ENCODE measurements at places on chromosomes 6 and 20.

GRCh38 chr6:98560841-98561240 is 273.5 kb upstream of the POU3F2 start:
- no peak overlapping the region for H3K4me3 ChIP-seq
- no peak for DNase-seq
- no peak overlapping the region for H3K27ac ChIP-seq
- no peaks in the 10 kb centered on the region for H3K27me3 ChIP-seq

- no peak for DNase-seq
- H3K36me3 ChIP-seq = peaks cover 67% of the 10 kb centered on the region
- no peak overlapping the region for H3K4me3 ChIP-seq
- no peaks in the 10 kb centered on the region for H3K4me1 ChIP-seq
- H3K27ac ChIP-seq = no peak overlapping the region
Observed at GRCh38 chr20:3645309-3646066, 17.7 kb downstream of the GFRA4 start.

GRCh38 chr20:61686051-61686936 is 379.4 kb downstream of the TAF4 start:
- peaks cover 40% of the 10 kb centered on the region for H3K27me3 ChIP-seq
- no peak for DNase-seq
- no peak overlapping the region for H3K27ac ChIP-seq
- H3K36me3 ChIP-seq = no peaks in the 10 kb centered on the region

- H3K4me1 ChIP-seq = peaks cover 23% of the 10 kb centered on the region
- H3K4me3 ChIP-seq = peak overlapping the region; percentile 22
- H3K27me3 ChIP-seq = peaks cover 90% of the 10 kb centered on the region
- H3K27ac ChIP-seq = no peak overlapping the region
- no peak for DNase-seq
Observed at GRCh38 chr20:61803915-61804751, 261.5 kb downstream of the TAF4 start.

GRCh38 chr6:151022492-151022891 is 157.0 kb downstream of the MTHFD1L start:
- H3K36me3 ChIP-seq = no peaks in the 10 kb centered on the region
- peaks cover 5% of the 10 kb centered on the region for H3K4me1 ChIP-seq
- DNase-seq = no peak
- no peaks in the 10 kb centered on the region for H3K27me3 ChIP-seq
- H3K27ac ChIP-seq = no peak overlapping the region

DNA sequence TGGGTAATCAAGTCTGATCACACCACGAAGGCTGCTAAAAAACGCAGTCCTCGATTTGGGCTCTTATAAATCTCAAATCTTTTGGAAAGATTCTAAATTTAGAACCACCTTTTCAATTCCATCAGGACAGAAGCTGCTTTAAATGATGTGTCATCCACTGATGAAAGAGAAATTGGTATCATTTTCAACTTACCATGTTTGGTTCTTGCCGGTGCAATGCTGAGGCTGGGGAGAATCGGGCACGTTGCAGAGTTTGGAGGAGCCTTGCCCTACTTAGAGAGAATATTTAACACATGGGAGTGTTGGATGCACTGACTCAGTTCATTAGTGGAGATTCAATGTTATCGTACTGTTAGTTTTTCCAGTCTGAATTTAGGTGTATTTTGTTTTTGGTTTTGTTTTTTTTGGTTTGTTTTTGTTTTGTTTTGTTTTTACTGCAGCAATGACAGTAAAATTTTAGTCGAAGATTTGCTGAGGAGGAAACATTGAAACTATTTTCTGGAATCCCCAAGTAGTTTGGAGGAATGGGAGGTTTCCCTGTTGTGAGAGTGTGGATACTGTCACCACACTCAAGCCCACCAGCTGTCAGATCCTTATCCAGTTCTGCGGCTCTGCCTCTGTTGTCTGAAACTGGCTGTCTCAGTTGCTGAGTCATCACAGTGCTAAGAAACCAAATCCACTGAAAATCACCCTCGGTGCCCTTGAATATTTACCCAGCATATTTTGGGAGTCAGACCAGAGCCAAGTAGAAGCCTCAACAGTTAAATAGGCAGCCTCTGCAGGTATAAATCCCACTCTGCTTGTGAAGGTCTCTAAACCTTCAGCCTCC is 497.0 kb downstream of the BTBD3 start:
- no peak overlapping the region for H3K4me3 ChIP-seq
- peaks cover 4% of the 10 kb centered on the region for H3K4me1 ChIP-seq
- no peak for DNase-seq
- H3K36me3 ChIP-seq = no peaks in the 10 kb centered on the region

DNA sequence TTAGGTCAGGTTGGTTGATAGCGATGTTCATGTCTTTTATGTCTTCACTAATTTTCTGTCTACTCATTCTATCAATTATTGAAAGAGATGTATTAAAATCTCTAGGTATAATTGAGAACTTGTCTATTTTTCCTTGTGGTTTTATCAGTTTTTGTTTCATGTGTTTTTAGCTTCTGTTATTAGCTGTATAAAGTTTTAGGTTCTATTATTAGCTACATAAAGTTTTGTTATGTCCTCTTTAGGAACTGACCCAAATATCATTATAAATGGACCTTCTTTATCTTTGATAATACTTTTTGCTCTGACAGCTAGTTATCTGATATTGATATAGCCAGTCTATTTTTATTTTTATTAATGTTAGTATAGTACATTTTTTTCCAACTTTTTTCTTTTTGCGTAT is 92.4 kb upstream of the TMEM170B start:
- H3K27ac ChIP-seq = no peak overlapping the region
- H3K36me3 ChIP-seq = no peaks in the 10 kb centered on the region
- no peaks in the 10 kb centered on the region for H3K27me3 ChIP-seq
- H3K4me1 ChIP-seq = no peaks in the 10 kb centered on the region

- peaks cover 45% of the 10 kb centered on the region for H3K36me3 ChIP-seq
- no peak overlapping the region for H3K27ac ChIP-seq
- no peak overlapping the region for H3K4me3 ChIP-seq
- peaks cover 29% of the 10 kb centered on the region for H3K4me1 ChIP-seq
Observed at GRCh38 chr6:31558631-31559500, 11.5 kb downstream of the NFKBIL1 start.

DNA sequence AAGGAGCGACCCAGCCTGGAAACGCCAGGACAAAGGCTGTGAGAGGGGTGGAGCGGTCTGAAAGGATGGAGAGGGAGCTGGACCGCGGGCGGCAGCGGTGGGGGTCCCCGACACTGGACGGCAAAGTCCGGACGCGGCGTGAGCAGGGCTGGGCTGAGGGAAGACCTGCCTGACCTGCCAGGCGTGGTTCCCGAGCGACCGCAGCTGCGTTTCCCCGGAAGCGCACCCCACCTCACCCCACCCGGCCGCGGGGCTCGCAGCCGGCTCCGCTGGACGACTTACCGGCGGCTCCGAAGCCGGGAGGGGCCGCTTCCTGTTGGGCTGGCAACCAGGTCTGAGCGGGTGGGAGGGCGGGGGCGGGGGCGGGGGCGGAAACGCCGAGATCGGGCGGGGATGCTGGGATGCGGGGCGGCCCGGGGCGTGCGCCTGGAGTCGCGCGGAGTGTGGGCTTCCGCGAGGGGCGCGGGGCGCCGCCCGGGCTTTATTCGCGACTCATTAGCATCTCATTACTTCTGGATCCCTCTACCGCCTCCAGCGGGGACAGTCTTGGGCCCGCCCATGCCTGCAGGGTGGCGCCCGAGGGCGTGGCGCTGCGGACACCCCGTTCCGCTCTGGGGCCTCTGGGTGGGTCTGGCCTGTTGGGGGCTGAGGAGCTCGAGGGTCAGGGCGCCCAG is at the start of gene MICAL1:
TSS of gene MICAL1 (minus strand) at position 336 of the 674 bp plus-strand sequence. CDS start 1,576 bp downstream, outside the sequence.
- peak within 1 kb of the TSS; percentile 56 for H3K4me3 ChIP-seq
- DNase-seq = peak; percentile 85
- H3K4me1 ChIP-seq = peaks cover 49% of the 10 kb centered on the region
- H3K36me3 ChIP-seq = peaks cover 10% of the 10 kb centered on the region
- H3K27ac ChIP-seq = peak within 1 kb of the TSS; percentile 70
- H3K27me3 ChIP-seq = no peaks in the 10 kb centered on the region

DNA sequence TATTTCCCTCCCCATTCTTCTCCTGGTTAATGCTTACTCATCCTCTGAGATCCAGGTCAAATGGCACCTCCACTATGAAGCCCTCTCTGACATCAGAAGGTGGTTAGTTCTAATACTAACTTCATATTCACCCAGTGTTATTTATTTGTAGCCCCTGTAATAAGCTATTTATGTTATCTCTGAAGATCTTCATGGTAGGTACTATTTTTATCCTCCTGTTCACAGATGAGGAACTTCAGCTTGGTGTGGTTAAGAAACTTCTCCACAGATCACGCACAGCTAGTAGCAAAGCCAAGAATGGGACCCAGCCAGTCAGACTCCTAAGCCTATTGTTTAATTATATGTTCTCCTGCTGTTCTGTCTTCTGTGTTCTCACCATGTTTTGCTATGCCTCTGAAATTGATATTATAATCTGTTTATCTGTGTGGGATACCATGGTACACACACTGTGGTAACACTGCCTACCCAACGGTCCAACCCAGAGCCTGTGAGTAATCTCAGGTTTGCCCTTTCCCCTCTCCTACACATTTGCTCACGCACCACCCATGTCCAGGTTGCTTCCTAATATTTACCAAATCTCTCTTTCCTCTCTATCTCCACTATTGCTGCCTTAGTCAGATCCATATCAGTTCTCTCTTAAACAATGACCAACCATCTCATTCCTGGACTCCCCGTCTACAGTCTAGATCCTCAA is 98.4 kb downstream of the IPCEF1 start:
- no peaks in the 10 kb centered on the region for H3K4me1 ChIP-seq
- no peak overlapping the region for H3K27ac ChIP-seq
- no peaks in the 10 kb centered on the region for H3K27me3 ChIP-seq

DNA sequence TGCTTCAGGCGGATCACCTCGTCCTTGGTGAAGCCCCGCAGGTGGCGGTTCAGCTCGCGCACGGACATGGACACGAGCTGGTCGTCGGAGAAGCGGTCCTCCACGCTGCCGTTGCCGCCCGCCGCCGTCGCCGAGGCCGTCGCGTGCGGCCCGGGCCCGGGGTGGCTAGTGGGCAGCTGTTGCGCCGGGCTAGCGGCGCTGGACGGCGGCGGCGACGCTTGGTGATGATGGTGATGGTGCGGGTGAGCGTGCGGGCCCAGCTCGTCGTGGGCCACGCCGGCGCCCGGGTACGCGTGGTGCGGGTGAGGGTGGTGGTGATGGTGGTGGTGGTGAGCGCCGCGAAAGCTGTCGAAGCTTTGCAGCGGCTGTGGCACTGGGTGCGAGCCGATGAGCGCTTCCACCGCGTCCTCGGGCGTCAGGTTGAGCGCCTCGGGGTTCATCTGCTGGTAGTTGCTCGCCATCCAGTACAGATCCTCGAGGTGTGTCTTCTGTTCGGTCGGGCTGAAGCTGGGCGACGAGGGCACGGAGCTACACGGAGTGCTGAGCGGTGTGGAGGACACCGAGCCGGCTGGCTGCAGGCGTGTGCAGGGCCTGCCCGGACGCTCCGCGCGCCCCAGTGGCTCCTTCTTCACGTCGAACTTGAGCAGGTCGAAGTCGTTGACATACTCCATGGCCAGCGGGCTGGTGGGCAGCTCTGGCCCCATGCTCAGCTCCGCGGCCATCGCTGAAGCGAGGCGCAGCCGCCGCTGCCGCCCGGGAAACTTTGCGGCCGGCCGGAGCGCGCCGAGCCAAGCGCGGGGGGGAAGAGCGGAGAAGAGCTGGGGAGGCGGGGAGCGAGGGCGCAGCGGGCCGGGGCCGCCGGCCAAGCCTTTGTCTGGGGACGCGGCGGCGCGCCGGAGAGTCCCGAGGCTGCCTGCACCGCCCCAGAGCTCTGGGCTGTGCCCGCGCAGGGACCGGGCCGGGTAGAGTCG is 622 bp downstream of the MAFB start:
- no peaks in the 10 kb centered on the region for H3K36me3 ChIP-seq
- peaks cover 46% of the 10 kb centered on the region for H3K4me1 ChIP-seq
- no peak for DNase-seq
- peaks cover 20% of the 10 kb centered on the region for H3K27me3 ChIP-seq

- no peak overlapping the region for H3K4me3 ChIP-seq
- DNase-seq = no peak
- H3K27ac ChIP-seq = no peak overlapping the region
- H3K27me3 ChIP-seq = no peaks in the 10 kb centered on the region
Observed at GRCh38 chr6:3175715-3176402, 18.5 kb upstream of the TUBB2A start.

- H3K4me3 ChIP-seq = no peak overlapping the region
- H3K27ac ChIP-seq = no peak overlapping the region
Observed at GRCh38 chr6:109118337-109118736, 23.0 kb downstream of the CEP57L1 start.
